Right lobe of liver (tissue), 6 donors: ENCODE measurements at places on chromosomes 5 and 9. TPM values are rescaled to one million over a fixed set of nuclear protein-coding genes. Genes with fewer than 3 reads are reported as not detected.

- DNase-seq, result no peak
Observed at GRCh38 chr5:100406640-100407039, 128.5 kb upstream of the FAM174A start.

RABEPK gene
- total RNA-seq, result 9.4 TPM

DNA sequence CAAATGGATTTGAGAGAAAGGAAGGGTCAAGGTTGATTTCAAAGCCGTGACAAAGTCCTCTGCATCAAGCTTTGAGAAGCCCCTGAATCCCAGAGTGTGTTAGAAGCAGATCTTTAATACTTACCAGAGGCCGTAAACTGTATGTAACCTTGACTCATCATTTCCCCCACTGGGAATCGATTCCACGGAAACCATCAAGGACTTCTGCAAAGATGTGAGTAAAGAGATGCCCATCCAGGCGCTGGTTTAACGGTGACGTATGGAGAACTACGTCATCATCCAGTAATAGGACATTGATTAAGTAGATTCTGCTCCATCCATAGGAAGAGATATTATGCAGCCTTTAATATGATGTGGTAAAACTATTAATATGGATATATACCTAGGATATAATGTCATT, 1.6 kb downstream of the RNF183 start:
- DNase-seq, result no peak

GRCh38 chr5:157690690-157691433, 19.5 kb downstream of the C5orf52 start:
- DNase-seq, result no peak

- DNase-seq, result no peak
Observed at GRCh38 chr9:101055516-101055915, 27.0 kb downstream of the PLPPR1 start.

SPAAR gene
- 0.84 TPM for total RNA-seq

GARIN3 gene
- not detected for total RNA-seq

GRCh38 chr5:68332556-68332955, 117.0 kb downstream of the PIK3R1 start:
- no peak for DNase-seq

DNA sequence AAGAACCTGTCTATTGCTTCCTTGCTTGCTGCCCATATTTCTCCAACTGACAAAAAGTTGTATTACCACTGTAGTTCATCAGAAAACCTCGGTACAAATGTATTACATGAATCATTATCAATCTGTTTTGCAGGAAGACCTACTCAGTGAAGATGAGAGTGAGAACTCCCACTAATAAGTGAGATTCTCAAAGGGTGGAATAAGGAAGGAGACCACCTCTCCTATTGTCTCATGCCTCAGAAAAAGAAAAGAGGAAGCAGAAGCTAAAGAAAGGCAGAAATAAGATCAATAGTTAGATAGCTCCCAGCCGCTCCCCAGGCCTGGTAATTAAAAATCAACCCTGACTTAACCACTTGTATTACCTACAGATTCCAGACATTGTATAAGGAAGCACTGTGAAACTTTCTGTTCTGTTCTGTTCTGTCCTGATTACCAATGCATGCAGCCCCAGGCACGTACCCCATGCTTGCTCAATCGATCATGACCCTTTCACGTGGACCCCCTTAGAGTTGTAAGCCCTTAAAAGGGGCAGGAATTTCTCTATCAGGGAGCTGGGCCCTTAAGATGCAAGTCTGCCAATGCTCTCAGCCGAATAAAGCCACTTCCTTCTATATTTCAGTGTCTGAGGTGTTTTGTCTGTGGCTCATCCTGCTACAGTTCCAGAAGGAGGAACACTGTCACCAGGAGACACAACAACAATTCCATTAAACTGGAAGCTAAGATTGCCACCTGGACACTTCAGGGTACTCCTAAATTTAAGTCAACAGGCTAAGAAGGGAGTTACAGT, 152.5 kb upstream of the COX7C start:
- no peak for DNase-seq

DNA sequence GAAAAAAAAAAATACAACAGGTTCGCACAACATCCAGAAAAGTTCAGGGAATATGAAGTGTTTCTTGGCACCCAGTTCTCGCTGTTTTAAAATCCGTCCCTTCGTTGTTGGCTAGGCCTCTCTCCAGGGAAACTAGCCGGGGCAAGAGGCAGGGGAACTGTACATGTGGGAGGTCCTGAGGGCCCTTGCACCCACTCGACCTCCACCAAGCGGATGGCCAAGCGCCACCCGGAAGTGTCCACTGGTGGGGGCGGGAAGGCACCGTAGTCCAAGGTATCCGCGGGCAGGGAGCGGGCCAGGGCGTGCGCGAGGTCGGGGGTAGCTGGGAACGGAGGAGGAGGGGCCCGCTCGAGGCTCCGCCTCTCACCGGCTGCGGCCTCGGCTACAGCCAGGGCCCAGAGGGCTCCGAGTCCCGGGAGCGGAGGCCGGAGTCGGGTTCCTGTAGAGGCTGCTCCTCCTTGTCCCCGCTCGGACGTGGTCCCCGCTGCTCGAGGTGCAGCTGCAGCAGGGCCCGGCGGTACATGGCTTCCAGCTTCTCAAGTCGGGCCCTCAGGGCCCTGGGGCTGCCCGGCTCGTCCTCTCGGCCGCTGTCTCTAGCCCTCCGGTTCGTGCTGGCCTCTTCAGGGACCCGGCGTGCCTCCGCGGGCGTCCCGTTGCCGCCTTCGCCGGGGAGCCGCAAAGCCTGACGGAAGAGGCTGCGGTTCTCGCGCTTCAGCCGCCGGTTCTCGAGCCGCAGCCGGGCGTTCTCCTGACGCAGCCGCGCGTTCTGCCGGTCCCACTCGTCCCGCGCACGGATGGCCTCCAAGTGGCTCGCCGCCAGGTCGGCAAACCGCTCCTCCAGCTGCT, 720 bp downstream of the TUSC1 start:
- peak; percentile 95 for DNase-seq

- DNase-seq, result no peak
Observed at GRCh38 chr5:156914371-156914737, 48.7 kb downstream of the TIMD4 start.

MFAP3 gene
- total RNA-seq, result 29.8 TPM

RNF208 gene
- total RNA-seq, result 12.2 TPM
